Osteoblast (primary cell): ENCODE measurements at places on chromosomes 1 and 21. TPM values are rescaled to one million over a fixed set of nuclear protein-coding genes. Genes with fewer than 3 reads are reported as not detected.
A peak's percentile ranks its signal among the peaks of the same experiment; 100 is the strongest.

NES gene
- 0.36 and 1.5 TPM in 2 replicates for total RNA-seq

GPR157 gene
- total RNA-seq = 3.2 and 5.4 TPM in 2 replicates

DNA sequence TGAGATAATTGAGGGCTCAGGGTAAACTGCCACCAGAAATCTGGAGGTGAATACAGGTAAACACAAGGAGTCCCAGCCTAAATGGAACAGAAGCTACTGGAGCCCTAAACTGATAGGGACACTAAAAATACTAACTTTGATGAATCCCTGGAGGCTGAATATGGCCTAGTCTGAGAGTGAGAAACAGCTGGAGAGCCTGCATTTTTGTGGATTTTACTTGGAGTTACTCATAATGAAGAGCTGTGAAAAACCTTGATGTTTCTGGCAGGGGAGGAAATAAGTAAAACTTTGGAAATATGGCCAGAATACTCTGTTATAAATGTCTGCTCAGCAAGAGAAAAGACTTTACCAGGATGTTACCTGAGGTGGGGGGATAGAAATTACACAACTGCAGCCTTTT is 164.4 kb downstream of the LIPI start:
- DNase-seq = no peak

DNA sequence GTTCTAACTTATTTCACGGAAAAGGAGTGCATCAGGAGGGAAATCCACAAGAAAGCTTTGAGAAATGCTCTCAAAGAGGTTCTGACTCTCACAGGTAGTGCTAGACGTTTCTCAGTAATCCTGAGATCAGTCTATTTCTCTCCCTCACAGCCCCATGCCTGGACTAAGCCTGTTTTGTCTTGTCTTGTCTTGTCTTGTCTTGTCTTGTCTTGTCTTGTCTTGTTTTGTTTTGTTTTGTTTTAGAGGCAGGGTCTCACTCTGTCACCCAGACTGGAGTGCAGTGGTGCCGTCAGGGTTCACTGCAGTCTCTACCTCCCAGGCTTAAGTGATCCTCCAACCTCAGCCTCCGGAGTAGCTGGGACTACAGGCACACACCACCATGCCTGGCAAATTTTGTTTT is 133.3 kb upstream of the SGIP1 start:
- DNase-seq = no peak

- DNase-seq = peak; percentile 47
Measured at GRCh38 chr1:172449585-172450523, 6.0 kb upstream of the PIGC start.
